Dermis blood vessel endothelial cell (primary cell): ENCODE measurements at places on chromosomes 5 and 9. TPM values are rescaled to one million over a fixed set of nuclear protein-coding genes. Genes with fewer than 3 reads are reported as not detected.

GRCh38 chr9:129441852-129442251 is 179.0 kb downstream of the C9orf50 start:
- DNase-seq = no peak

PPP3R2 gene
- not detected in 2 replicates for total RNA-seq

DNA sequence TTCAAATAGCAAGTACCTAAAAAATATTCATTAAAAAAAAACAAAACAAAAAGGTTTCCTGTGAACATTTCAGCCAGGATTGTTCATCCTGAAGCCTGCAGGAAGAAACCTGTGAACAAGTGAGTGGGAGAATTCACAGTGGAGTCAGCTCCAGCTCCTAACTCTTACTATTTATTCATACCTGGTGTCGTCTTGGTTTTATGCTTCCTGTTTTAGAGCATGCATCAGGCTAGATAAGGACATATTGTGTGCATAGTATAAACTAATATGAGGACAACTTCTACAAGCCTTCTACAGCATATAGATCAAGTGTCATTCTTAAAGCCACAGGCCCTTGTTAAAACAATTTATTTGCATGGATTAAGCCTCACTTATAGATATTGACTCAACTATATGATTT is 169.9 kb downstream of the EFNA5 start:
- DNase-seq = peak; percentile 30

DNA sequence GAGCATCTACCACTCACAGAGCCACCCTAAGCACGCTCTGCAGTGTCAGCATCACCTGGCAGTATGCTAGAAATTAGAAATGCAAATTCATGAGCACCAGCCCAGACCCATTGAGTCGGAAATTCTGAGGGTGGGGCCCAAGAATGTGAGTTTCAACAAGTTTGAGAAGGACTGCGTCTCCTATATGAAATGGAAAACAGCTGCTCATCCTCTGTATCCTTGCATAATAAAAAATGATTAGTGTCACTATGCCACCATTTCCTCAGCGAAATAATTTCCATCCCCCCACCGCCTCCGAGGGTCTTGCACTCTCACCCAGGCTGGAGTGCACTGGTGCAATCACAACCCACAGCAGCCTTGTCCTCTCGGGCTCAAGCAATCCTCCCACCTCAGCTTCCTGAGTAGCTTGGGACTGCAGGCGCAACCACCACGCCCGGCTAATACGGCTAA is 1.3 kb upstream of the IQGAP2 start:
- no peak for DNase-seq

PMPCA gene
- total RNA-seq = 40.2 and 42.3 TPM in 2 replicates

NIM1K gene
- under 0.01 and 0.05 TPM in 2 replicates for total RNA-seq

PCDHB12 gene
- 0.47 and 0.68 TPM in 2 replicates for total RNA-seq

- no peak for DNase-seq
Observed at GRCh38 chr5:52859628-52860027, 71.9 kb downstream of the ITGA1 start.

- peak; percentile 60 for DNase-seq
Observed at GRCh38 chr5:111774525-111774924, 17.5 kb upstream of the NREP start.

DNA sequence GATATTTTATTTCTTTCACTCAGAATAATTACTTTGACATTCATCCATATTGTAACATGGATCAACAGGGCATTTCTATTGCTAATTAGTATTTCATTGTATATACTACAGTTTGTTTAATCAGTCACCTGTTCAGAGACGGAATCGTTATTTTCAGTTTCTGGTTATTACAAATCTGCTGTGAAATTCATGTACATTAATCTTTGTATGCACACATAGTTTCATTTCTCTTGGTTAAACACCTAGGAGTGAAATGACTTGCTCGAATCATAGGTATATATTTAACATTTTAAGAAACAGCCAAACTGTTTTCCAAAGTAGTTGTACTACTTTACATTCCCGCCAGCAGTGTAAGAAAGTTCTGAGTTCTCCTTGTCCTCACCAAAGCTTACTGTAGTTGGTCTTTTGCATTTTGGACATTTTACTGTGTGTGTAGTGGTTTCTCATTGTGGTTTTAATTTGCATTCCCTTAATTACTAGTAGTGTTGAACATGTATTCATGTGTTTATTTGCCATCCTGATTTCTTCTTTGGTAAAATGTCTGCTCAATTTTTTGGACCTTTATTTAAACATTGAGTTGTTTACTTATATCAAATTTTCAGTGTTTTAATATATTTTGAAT is 198.2 kb downstream of the SAXO1 start:
- no peak for DNase-seq

ALDOB gene
- total RNA-seq = under 0.01 TPM in 1 of 2 replicates, not detected in the other

DNA sequence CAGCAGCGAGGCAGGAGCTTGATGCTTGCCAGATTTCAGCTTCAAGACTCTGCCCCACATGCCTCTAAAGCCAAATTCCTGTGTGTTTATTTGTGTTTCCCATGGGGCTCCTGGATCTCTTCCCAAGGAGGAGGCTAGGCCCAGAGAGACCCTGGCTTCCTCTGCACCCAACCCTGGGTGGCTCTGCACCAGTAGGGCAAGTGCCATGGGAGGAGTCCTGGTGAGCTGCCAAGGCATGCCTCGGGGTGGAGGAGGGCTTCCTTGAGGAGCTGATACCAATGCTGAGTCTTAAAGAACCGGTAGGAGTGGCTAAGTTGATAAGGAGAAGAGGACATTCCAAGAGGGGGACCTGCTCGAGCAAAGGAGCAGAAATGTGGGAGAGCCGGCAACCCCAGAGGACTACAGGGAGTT is 6.8 kb upstream of the TIFAB start:
- DNase-seq = no peak

CLTA gene
- 338 and 359 TPM in 2 replicates for total RNA-seq

- peak; percentile 37 for DNase-seq
Observed at GRCh38 chr5:133996683-133997252, 8.0 kb downstream of the VDAC1 start.

GRCh38 chr5:154278908-154279307 is 88.4 kb downstream of the GALNT10 start:
- DNase-seq = no peak

ADRB2 gene
- total RNA-seq = 11.7 and 14.8 TPM in 2 replicates

IL3 gene
- not detected in 2 replicates for total RNA-seq

GRCh38 chr5:107604146-107604910 is 66.4 kb downstream of the EFNA5 start:
- DNase-seq = no peak

- no peak for DNase-seq
Observed at GRCh38 chr5:14396066-14396465, 185.5 kb upstream of the OTULINL start.

- peak; percentile 92 for DNase-seq
Observed at GRCh38 chr5:110738812-110739651, at the start of gene SLC25A46. Gene SLC25A46 (plus strand): TSS chr5:110739007. CDS start chr5:110739120, 113 bp downstream.

DNA sequence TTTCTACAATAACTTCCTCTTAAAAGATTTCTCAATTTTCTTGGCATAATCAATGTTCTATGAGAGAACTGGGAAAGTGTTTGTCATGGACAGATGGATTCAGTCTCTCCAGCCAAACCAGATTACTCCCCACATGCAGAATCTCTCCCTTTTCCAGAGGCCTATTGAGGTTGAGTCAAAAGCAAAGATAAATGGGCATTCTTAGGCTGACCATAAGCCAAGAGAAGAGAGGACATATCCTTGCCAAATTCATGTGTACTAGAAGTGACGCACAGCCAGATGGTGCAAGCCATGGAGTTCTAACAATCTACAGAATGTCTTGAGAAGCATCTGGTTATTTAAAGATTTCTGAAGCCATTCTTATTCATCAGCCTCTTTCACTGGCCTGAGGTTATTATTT is 2115.0 kb downstream of the MAT2B start:
- no peak for DNase-seq

TAL2 gene
- total RNA-seq = not detected in 2 replicates

- no peak for DNase-seq
Observed at GRCh38 chr9:126527109-126527825, 86.5 kb upstream of the LMX1B start.

- no peak for DNase-seq
Observed at GRCh38 chr5:176773408-176774035, 36.8 kb upstream of the UNC5A start.

ROR2 gene
- under 0.01 TPM in 1 of 2 replicates, not detected in the other for total RNA-seq

GRCh38 chr5:5612096-5612495 is 189.6 kb downstream of the ICE1 start:
- no peak for DNase-seq

- DNase-seq = no peak
Observed at GRCh38 chr5:91357806-91358205, 25.3 kb downstream of the ARRDC3 start.

DNA sequence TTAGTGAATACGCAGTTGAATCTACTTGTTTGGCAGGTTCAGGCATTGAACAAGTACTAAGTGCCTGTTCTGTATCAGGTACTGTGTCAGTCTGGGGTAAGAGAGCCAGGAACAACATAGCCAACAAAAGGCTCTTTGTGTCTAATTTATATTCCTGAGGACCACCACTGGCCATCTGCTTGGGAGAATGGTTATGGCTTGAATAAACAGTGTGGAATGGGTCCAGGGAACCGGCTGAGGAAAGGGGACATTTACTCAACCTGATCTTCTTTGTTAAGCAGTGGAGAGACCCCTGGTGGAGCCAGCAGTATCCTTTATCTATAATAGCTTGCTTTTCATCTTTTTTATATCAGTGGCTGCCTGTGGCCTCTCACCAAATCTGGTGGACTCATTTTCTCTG is 38.6 kb downstream of the EXOSC2 start:
- peak; percentile 43 for DNase-seq

DNA sequence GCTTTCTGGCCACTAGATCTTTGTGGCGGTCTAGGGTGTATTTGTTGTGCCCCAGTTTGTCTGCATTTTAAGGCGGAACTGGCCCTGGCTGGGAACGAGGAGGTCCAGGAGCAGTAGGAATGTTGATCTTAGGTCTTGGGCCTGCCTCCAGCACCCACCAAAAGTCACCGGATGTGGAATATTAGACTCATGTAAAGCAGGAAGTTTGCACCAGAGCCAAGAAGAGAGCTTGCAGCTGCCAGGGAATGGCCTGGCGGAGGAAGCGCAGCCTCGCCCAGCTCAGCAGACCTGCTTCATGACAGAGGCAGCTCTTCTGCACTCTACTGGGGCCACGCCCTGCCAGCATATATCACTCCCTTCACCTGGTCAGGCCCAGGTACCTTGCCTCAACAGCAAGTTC is 3.3 kb downstream of the GPX3 start:
- peak; percentile 77 for DNase-seq

- no peak for DNase-seq
Observed at GRCh38 chr5:155019601-155020226, 6.2 kb downstream of the KIF4B start.

- peak; percentile 40 for DNase-seq
Observed at GRCh38 chr5:65481171-65481581, 544 bp downstream of the ADAMTS6 start.
